Jurkat, Clone E6-1 (cell line): ENCODE measurements at places on chromosomes 4 and X.

DNA sequence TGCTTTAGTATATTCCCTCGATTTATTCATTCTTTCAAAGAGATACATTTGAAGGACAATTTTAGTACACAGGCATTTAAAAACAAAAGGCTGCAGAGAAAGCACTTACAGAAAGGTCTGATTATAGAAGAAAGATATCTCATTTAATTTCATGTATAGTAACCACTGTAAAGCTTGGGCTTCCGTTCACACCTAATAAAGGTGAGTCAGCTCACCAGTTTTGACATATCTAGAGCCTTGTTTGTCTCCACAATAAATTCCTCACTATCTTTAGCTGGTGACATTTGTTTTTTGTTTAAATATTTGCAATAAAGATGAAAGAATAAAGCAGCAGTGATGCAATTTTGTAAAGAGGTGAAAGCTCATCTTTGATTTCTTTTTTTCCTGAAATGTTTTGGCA lies 1.1 kb upstream of the EPHA5 start:
- DNase-seq = no peak

- no peak for DNase-seq
These were observed 36.1 kb downstream of the GSPT2 start for GRCh38 chrX:51779306-51779705.

DNA sequence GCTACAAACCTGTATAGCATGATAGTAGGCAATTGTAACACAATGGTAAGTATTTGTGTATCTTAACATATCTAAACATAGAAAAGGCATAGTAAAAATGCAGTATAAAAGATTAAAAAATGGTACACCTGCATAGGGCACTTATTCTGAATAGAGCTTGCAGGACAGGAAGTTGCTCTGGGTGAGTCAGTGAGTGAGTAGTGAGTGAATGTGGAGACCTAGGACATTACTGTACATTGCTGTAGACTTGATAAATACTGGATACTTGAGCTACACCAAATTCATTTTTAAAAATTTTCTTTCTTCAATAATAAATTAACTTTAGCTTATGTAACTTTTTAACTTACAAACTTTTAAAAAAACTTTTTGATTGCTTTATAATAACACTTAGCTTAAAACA lies 68.2 kb upstream of the MAML3 start:
- DNase-seq = no peak

DNA sequence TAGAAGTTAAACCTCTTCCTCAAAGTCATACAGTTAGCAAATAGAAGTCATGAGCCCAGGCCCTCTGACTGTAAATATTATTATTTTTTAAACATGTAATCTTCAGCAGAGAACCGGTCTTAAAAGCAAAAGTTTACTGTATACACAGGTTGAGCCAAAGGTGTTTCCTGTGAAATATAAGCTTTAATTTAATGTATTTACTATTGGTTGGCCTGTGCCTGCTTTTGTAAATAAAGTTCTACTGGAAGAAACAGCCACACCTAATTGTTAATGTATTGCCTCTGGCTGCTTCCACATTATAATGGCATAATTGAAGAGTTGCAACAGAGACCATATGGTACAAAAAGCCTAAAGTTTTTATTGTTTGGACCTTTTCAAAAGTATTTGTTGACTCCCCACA lies 61.0 kb upstream of the PRDM8 start:
- no peak for DNase-seq

GRCh38 chr4:3406431-3406830 lies 35.3 kb upstream of the HGFAC start:
- no peak for DNase-seq

GRCh38 chr4:81418572-81418971 lies 53.1 kb downstream of the RASGEF1B start:
- DNase-seq = no peak

DNA sequence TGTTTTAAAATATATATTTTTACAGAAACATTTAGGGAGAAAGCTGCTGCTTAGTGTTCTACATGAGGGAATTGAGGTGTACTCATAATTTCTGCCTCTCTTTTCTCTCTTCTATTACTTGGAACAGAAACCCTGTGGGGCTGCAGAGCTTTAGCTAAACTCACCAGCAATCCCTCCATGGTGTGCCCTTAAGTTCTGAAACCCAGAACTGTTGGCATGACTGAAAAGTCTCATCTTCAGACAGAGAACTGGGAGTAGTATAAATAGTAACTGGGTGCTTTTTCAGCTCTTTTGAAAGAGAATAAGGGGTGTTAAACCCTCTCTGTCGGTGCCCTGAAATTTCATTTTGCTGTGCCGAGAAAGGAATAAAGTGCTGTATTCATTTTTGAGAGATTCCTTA lies 294.9 kb upstream of the BOD1L1 start:
- no peak for DNase-seq

GRCh38 chr4:38703635-38704034 lies 39.6 kb downstream of the KLF3 start:
- DNase-seq = no peak

DNA sequence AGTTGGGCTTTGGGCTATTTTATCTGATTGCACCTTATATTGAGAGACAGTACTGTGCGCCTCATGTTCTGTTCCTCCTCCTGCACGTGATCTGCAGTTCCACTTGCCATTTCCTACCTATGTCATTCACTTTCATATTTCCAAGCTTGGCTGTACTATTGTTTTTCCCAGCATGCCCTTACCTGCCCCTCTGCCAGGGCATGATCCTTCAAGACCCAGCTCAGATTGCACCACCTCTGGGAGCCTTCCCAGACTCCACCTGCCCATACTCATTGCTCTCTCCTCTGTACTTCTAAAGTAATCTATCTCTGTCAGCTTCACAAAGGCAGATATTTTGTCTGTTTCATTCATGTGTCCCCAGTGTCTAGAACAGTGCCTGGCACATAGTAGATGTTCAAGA lies 11.6 kb downstream of the SLC25A5 start:
- no peak for DNase-seq

DNA sequence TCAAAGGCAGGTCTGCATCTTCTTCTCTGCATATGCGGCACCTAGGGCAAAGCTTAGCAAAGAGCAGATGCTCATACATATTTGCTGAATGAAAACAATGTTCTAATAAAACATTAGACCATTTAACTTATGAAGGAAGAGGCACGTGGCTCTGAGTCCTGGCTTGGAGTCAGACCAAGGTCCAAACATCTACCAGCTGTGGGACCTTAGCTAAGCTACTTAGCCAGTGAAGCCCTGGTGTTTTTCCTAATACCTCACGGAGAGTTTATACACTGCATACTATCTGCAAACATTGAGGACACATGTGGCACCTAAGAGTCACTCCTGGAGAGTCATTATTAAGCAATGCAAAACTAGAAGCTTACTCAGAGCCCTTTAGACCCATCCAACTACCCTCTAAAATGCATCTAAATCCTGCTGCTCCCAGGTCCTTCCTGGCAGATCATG lies 9.0 kb downstream of the PDGFC start:
- no peak for DNase-seq

- peak; percentile 84 for DNase-seq
These were observed at the start of gene DIAPH2 for GRCh38 chrX:96684339-96685209. DIAPH2 (plus strand) TSS chrX:96684842.

DNA sequence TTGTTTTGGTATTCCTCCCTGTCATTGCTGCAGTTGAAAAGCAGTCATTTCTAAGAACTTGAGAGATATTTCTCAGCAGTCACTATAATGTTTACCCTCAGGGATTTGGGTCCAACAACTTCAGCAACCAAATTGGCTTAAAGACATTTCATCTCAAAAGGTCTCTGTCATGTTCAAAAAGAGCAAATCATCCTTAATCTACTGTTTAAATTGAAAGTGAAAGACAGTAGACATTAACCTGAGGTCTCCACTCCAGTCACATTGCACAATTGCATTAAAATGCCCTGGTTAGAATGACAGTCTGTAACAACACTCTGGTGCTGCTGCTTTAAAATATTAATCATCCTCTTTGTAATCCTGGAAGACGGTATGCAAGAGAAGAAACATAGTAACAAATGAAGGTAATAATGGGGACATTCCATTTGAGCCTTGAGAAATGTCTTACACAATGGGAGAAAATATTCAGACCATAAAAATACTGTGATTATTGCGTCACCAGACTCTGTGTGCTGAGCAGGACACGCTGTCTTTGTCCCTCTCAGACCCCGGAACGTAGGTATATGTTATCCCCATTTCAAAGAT lies 90.2 kb upstream of the UNC5C start:
- DNase-seq = no peak

DNA sequence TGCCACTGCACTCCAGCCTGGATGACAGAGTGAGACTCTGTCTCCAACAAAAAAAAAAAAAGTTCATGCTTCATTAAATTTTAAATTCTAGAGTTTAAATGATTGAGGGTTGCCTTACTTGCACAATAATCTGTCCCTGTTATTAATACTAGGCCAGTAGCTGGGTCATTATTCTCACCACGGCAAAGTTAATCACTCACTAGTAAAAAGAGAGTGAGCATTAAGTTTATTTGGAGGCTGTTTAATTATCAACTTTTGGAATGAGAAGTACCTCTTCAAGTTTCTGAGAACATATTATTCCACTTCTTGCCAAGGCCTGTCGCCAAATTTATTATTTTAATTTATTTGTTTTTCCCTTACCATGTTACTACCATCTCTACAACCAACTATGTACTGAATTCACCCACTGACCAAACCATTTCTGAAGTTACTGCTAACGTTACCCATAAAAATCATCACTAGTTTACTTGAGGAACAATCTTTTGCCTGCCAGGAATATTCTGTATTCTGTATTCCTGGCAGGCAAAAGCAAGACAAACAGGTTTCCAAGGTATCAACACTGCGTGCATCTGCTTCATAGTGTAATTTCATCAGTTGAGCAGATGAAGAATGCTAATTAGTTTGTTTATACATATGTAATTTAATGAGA lies 26.5 kb downstream of the GUCY1A1 start:
- no peak for DNase-seq

- DNase-seq = peak; percentile 1
These were observed 2.5 kb upstream of the PLP1 start for GRCh38 chrX:103774070-103774642.

DNA sequence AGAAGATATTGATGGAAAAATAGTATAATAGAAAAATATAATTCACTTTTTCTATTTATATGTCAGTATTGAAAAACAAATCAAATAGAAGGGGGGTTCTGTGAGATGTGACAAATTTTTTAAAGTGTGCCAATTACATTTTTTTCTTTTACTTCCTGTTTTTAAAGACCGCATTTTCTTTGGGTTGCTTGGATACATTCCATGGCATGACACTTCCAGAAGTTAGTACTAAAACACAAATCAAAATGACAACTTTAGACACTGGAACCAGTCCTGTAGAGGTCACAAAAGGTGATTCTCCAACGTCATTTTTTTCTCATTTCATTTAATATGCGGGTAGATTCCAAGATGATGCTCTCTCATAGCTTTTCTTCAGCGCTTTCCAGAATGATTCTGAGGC lies 116.2 kb upstream of the GNPDA2 start:
- DNase-seq = no peak

DNA sequence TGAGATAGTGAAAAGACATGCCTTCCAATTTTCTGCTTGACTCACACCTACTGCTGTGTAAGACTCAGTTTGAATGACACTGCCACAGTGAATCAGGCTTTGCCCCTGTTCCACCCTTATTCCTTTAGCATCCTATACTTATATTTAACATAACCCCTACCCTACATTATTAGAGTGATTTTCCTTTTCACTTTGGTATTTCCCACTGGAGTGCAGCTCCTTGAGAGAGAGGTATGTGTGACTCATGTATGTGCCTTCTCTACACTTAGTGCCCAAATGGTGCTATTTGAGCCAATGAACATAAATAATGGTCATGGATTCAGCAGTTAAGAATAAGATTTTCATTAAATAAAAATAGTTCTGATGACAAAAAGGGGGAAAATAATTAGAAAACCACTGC lies 69.5 kb downstream of the RRAGB start:
- DNase-seq = no peak

- DNase-seq = no peak
These were observed 62.4 kb downstream of the CAPN6 start for GRCh38 chrX:111207851-111208250.

- DNase-seq = no peak
These were observed 1113.1 kb upstream of the LCORL start for GRCh38 chr4:19134685-19135084.

- DNase-seq = no peak
These were observed 18.0 kb upstream of the TMEM131L start for GRCh38 chr4:153448003-153448731.

DNA sequence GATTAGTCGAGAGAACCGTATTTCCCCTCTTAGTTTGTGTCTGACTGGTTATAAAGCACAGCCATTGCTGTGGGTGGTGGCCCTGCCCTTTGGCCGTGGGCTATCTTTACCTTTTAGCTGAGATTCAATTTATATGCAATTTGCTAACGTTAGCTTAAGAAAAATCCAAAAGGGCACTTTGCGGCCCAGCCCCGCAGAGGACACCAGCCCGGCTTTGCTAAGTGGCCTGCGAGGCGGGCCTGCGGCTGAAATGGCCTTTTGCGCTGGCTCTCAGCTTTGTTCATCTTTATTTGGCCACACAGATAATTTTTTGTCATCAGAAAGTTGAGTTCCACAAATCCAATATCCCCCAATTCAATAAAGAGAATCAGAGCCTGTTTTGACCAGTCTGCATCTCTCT lies 48.3 kb downstream of the CPZ start:
- no peak for DNase-seq

- DNase-seq = no peak
These were observed 270.6 kb downstream of the BANK1 start for GRCh38 chr4:102061133-102061532.

DNA sequence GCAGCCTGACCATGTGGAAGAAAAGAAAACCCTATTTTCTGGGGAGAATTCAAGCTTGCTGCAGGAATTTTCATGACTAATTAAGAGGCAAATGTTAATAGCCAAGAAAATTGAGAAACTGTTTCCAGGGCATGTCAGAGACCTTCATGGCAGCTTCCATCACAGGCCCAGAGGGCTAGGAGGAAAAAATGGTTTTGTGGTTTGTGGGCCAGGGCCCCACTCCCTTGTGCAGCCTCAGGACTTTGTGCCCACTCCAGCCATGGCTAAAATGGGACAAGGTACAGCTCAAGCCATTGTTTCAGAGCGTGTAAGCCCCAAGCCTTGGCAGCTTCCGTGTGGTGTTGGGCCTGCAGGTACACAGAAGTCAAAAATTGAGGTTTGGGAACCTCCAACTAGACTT lies 282.9 kb downstream of the DCAF12L2 start:
- DNase-seq = no peak

GRCh38 chr4:184282895-184283654 lies 65.4 kb upstream of the ENPP6 start:
- no peak for DNase-seq

DNA sequence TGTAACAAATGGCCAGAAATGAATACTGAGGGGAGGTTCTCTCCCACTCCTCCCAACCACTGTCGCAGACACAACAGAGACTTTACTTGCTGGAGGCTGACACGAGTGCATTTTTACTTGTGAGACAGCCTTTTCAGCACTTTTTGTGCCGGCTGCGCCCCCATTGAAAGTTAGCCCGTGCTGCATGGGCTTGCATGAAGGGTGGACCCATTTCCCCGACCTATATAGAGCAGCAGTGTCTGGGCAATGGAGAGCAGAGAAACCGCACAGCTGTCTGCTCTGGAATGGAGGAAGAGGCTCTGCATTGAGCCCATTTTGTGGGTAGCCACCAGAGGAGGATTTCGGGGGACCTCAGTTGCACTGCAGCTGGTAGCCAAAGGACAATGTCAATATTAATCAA lies 208.8 kb downstream of the UGT8 start:
- no peak for DNase-seq
